ENCODE measurements at places on chromosomes 3 and 15. TPM values are rescaled to one million over a fixed set of nuclear protein-coding genes. Genes with fewer than 3 reads are reported as not detected.

Gene BUB1B
- total RNA-seq, result 71.8 TPM

Gene ROPN1B
- not detected for total RNA-seq

Gene SUSD5
- total RNA-seq, result not detected

Gene B3GALNT1
- 6.5 TPM for total RNA-seq

Gene DLL4
- not detected for total RNA-seq

Gene RARRES1
- total RNA-seq, result not detected

Gene KLF15
- total RNA-seq, result not detected

Gene RTP4
- total RNA-seq, result 10.9 TPM

Gene TLR9
- 0.45 TPM for total RNA-seq

Gene IGF2BP2
- 0.24 TPM for total RNA-seq
